Activated T-helper 1 cell treated with anti-CD3 and anti-CD28 coated beads, Interleukin-12 subunit alpha, Interleukin-12 subunit beta, Interleukin-2, Interleukin-4 antibody, amounts not matched to agents 30 ng/mL and 10 ng/mL and 1 ng/mL, durations not matched to agents 14 hours and 24 hours and 36 hours (primary cell): ENCODE measurements at places on chromosomes 4 and X. TPM values are rescaled to one million over a fixed set of nuclear protein-coding genes. Genes with fewer than 3 reads are reported as not detected.

Gene SPATA18
- 0.13 and 0.27 TPM in 2 replicates for total RNA-seq

Gene ERVMER34-1
- 0.05 TPM in 1 of 2 replicates, not detected in the other for total RNA-seq

GRCh38 chr4:10747186-10747585 is 62.6 kb upstream of the CLNK start:
- no peak overlapping the region for H3K27ac ChIP-seq
- H3K4me1 ChIP-seq: no peaks in the 10 kb centered on the region
- no peak overlapping the region for H3K4me3 ChIP-seq
- H3K27me3 ChIP-seq: peaks cover 1% of the 10 kb centered on the region
- no peaks in the 10 kb centered on the region for H3K36me3 ChIP-seq

Gene BEND2
- not detected in 2 replicates for total RNA-seq

- no peaks in the 10 kb centered on the region for H3K36me3 ChIP-seq
- H3K4me1 ChIP-seq: no peaks in the 10 kb centered on the region
- no peak overlapping the region for H3K27ac ChIP-seq
Measured at GRCh38 chr4:176443646-176444409, 124.1 kb downstream of the SPCS3 start.

GRCh38 chr4:88817740-88818139 is 120.1 kb upstream of the NAP1L5 start:
- H3K36me3 ChIP-seq: peaks cover 5% of the 10 kb centered on the region
- H3K27me3 ChIP-seq: peaks cover 8% of the 10 kb centered on the region
- no peak overlapping the region for H3K27ac ChIP-seq
- no peak for DNase-seq

- no peak overlapping the region for H3K27ac ChIP-seq
- H3K27me3 ChIP-seq: peaks cover 20% of the 10 kb centered on the region
- DNase-seq: no peak
Measured at GRCh38 chr4:92307181-92307580, 3.4 kb downstream of the GRID2 start.

GRCh38 chr4:13851085-13851940 is 223.8 kb upstream of the BOD1L1 start:
- DNase-seq: no peak
- H3K36me3 ChIP-seq: no peaks in the 10 kb centered on the region
- no peak overlapping the region for H3K4me3 ChIP-seq

DNA sequence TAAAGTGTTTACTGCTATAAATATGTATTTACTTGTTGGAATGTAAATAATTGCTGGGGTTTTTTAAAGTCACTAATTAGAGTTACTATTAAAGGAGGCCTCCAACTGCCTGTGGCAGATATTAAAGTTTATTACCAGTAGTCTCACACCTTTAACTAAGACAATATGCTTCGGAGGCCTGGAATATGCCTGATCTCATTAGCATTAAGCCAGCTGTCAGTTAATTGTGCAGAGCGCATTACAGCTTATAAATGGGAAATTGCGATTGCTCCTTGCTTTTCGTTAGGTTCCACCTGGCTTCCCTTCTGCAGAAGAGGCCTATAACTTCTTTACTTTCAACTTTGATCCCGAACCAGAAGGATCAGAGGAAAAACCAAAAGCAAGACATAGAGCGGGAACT is 41.3 kb downstream of the CC2D2A start:
- no peaks in the 10 kb centered on the region for H3K27me3 ChIP-seq
- no peaks in the 10 kb centered on the region for H3K36me3 ChIP-seq
- no peak for DNase-seq
- H3K4me1 ChIP-seq: peaks cover 3% of the 10 kb centered on the region
- H3K4me3 ChIP-seq: no peak overlapping the region

DNA sequence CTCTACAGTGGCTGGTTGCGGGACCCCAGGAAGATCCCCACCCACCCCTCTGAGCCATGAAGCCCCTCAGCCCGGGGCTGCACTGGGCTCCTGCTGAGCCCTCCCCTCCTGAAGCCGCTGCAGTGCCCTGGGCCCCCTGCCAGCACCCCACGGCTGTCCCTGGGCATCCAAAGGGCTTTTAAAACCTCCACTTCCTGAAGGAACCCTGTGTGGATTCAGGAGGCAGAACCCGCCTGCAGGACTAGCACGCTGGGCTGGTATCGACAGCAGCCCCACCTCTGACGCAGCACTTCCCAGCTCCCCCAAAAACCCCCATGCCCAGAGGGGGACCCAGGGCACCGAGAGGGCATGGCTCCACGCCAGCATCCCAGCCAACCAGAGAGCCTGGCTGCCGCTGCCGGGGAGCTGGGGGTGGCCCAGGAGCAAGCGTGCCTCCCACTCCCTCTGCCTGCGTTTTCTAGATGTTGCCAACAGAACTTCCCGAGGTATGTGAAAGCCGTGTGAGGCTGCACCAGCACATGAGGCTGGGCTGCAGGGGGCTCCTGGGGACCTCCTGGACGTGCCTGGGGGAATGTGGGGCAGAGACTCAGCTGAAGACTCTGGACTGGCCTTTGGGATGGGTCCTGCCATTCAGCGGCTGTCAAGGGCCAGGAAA is 6.3 kb downstream of the MXD4 start:
- DNase-seq: no peak
- H3K27me3 ChIP-seq: no peaks in the 10 kb centered on the region
- no peak overlapping the region for H3K27ac ChIP-seq
- no peaks in the 10 kb centered on the region for H3K36me3 ChIP-seq

DNA sequence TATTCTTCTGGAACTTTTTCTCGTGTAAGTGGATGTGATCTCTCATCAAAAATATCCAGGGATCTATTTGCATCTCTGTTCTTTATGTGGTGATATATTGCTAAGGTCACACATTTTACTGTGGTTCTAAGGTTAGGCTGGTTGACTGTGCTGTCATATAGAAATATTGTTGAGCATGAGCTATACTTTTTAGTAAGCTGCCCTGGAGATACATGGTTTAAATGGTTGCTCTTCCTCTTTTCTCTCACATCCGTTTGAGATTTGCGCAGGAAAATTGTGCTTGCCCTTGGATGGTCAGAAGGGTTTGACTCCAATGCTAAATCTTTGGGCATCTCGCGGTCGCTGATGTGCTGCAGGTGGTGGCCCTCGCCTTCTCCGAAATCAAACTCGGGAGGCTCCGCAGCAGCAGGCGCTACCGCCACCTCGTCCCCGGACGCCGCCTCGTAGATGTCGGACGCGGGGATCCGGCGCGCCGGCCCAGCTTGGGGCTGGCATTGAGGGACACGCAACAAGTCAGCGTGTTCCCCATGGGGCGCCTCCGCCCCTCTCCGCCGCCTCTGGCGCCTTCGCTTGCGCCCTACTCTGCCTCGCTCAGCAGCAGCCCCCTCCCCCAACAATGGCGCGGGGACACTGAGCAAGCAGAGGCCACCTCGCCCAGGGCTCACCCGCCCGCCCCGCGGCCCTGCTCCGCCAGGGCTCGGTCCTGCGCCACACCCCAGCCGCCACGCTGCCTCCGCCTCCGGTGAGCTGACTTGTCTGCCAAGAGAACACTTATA is 154.5 kb downstream of the MSN start:
- peak; percentile 5 for DNase-seq
- H3K27ac ChIP-seq: no peak overlapping the region
- H3K27me3 ChIP-seq: peaks cover 9% of the 10 kb centered on the region

- H3K27ac ChIP-seq: peak overlapping the region; percentile 81
- no peak for DNase-seq
- H3K4me1 ChIP-seq: peaks cover 44% of the 10 kb centered on the region
- no peak overlapping the region for H3K4me3 ChIP-seq
- no peaks in the 10 kb centered on the region for H3K27me3 ChIP-seq
Measured at GRCh38 chrX:119659522-119659921, 33.4 kb downstream of the SEPTIN6 start.

- no peak overlapping the region for H3K27ac ChIP-seq
- DNase-seq: no peak
- peaks cover 6% of the 10 kb centered on the region for H3K4me1 ChIP-seq
- peaks cover 2% of the 10 kb centered on the region for H3K27me3 ChIP-seq
- H3K4me3 ChIP-seq: no peak overlapping the region
- no peaks in the 10 kb centered on the region for H3K36me3 ChIP-seq
Measured at GRCh38 chrX:25049357-25049756, 33.6 kb upstream of the ARX start.

Gene MAGEA2B
- total RNA-seq: not detected in 2 replicates

DNA sequence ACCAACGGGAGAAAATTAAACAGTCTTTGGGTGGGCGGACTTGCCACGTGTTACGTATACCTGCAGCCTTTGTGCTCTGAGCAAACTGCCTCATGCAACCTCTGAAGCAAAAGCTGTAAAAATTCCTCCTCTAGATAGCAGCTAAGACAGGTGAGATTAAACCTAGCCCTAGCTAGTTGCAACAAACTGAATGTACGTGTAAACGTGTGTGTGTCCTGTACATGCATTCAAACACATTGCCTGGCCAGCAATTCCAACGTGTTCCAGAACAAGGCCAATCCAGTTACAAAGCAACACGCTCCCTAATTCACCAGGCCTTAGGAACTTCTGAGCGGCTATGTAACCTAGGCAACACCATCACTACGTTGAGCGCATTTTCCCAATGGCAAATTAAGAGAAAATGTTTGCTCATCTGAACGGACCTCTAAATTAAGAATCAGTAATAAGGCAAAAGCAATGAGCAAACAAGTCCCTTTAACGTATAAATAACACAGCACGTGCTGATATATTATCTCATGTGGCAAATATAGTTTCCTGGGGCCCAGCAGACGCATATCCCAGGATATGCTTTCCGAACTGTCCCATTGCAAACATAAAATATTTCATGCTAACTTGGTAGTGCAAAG is 792 bp downstream of the PPID start:
- peak overlapping the region; percentile 95 for H3K4me3 ChIP-seq
- peak overlapping the region; percentile 100 for H3K27ac ChIP-seq
- H3K27me3 ChIP-seq: peaks cover 5% of the 10 kb centered on the region
- peaks cover 39% of the 10 kb centered on the region for H3K36me3 ChIP-seq

Gene IDH3G
- total RNA-seq: 68.4 and 69.7 TPM in 2 replicates

GRCh38 chrX:13263560-13264251 is 56.1 kb downstream of the ATXN3L start:
- H3K36me3 ChIP-seq: no peaks in the 10 kb centered on the region
- H3K4me1 ChIP-seq: peaks cover 9% of the 10 kb centered on the region
- H3K4me3 ChIP-seq: no peak overlapping the region
- H3K27ac ChIP-seq: no peak overlapping the region
- no peak for DNase-seq
- H3K27me3 ChIP-seq: no peaks in the 10 kb centered on the region

DNA sequence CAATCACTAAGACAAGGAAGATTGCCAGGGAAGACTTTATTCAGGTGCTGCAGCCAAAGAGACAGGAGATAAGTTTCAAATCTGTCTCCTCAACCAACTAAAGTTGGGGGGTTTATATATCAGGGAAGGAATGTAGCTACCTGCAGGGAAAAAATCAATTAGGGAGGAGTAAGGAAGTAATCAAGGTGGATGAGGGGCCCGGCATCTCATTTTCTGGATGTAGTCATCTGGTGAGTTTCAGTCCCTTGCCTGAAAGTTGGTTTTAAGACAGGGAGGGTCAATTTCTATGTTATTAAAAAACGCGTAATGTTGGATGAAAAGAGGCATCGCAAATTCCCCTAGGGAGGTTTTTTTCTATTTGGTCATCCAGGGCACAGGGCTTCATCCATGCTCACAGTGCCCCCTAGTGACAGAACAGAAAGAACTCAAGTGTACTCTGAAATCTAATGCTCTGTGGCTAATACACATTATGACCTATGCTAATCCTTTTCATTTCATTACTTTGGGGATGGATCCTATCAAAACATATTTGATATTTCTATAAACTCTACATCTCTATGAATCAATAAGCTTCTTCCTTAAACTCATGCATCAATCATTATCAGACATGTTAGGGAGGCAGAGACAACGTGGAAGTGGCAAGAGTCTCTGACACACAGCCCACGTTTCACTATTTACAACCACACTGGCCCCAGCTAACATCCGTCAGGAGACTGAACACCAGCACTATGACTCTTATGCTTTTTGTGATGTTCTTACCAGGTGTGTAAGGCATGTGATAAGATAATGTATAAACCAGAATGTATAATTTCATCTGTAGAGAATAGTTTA is 1577.0 kb upstream of the TENM3 start:
- no peak overlapping the region for H3K4me3 ChIP-seq
- no peaks in the 10 kb centered on the region for H3K4me1 ChIP-seq
- no peaks in the 10 kb centered on the region for H3K27me3 ChIP-seq
- H3K27ac ChIP-seq: no peak overlapping the region
- no peaks in the 10 kb centered on the region for H3K36me3 ChIP-seq

GRCh38 chr4:61553557-61554125 is 353.5 kb downstream of the ADGRL3 start:
- no peak for DNase-seq
- H3K27ac ChIP-seq: no peak overlapping the region
- H3K27me3 ChIP-seq: no peaks in the 10 kb centered on the region

Gene IL15
- 0.67 and 1.8 TPM in 2 replicates for total RNA-seq

Gene PDGFRA
- total RNA-seq: 0.24 and 0.47 TPM in 2 replicates

Gene TCEAL6
- total RNA-seq: not detected in 2 replicates

GRCh38 chr4:139556724-139557555 is 921 bp upstream of the SETD7 start:
- peak; percentile 45 for DNase-seq
- H3K27me3 ChIP-seq: peaks cover 13% of the 10 kb centered on the region
- H3K36me3 ChIP-seq: no peaks in the 10 kb centered on the region
- peak overlapping the region; percentile 98 for H3K27ac ChIP-seq
- H3K4me3 ChIP-seq: peak overlapping the region; percentile 93

- no peak overlapping the region for H3K4me3 ChIP-seq
- DNase-seq: no peak
- H3K27ac ChIP-seq: no peak overlapping the region
- H3K36me3 ChIP-seq: no peaks in the 10 kb centered on the region
- peaks cover 24% of the 10 kb centered on the region for H3K4me1 ChIP-seq
Measured at GRCh38 chr4:153227469-153228075, 23.3 kb downstream of the TRIM2 start.

GRCh38 chr4:103091601-103092223 is 7.9 kb downstream of the BDH2 start:
- H3K36me3 ChIP-seq: peaks cover 15% of the 10 kb centered on the region
- DNase-seq: peak; percentile 27
- H3K4me1 ChIP-seq: peaks cover 26% of the 10 kb centered on the region
- no peaks in the 10 kb centered on the region for H3K27me3 ChIP-seq
- peak overlapping the region; percentile 73 for H3K27ac ChIP-seq
- H3K4me3 ChIP-seq: peak overlapping the region; percentile 71

GRCh38 chrX:131830400-131831184 is 192.5 kb upstream of the STK26 start:
- peak; percentile 40 for DNase-seq
- peak overlapping the region; percentile 95 for H3K4me3 ChIP-seq
- peaks cover 4% of the 10 kb centered on the region for H3K36me3 ChIP-seq
- H3K4me1 ChIP-seq: peaks cover 34% of the 10 kb centered on the region
- H3K27me3 ChIP-seq: no peaks in the 10 kb centered on the region
- H3K27ac ChIP-seq: peak overlapping the region; percentile 91

Gene HAND2
- not detected in 2 replicates for total RNA-seq

- H3K4me3 ChIP-seq: no peak overlapping the region
- no peaks in the 10 kb centered on the region for H3K36me3 ChIP-seq
- no peak overlapping the region for H3K27ac ChIP-seq
- no peak for DNase-seq
Measured at GRCh38 chr4:187184508-187184907, 460.9 kb upstream of the FAT1 start.

- H3K4me3 ChIP-seq: no peak overlapping the region
- H3K36me3 ChIP-seq: peaks cover 4% of the 10 kb centered on the region
- no peaks in the 10 kb centered on the region for H3K27me3 ChIP-seq
Measured at GRCh38 chrX:39866229-39866628, 231.5 kb downstream of the BCOR start.

- DNase-seq: no peak
- no peak overlapping the region for H3K27ac ChIP-seq
- H3K4me3 ChIP-seq: no peak overlapping the region
- H3K36me3 ChIP-seq: no peaks in the 10 kb centered on the region
- H3K4me1 ChIP-seq: no peaks in the 10 kb centered on the region
Measured at GRCh38 chrX:149259241-149259640, 245.9 kb downstream of the IDS start.

Gene F8A3
- total RNA-seq: 27.1 and 27.4 TPM in 2 replicates
